Stimulated activated CD4-positive, alpha-beta T cell treated with anti-CD3 and anti-CD28 coated beads, Interleukin-2, amount 100 ng/mL, for 24 hours (primary cell): ENCODE measurements at places on chromosomes 12 and 14.

- DNase-seq = peak; percentile 48
Measured at GRCh38 chr12:116687888-116688287, 50.0 kb downstream of the SPRING1 start.

GRCh38 chr12:15788233-15789219 is 662 bp downstream of the EPS8 start:
- peak; percentile 4 for DNase-seq

- DNase-seq = no peak
Measured at GRCh38 chr12:127888943-127889719, 377.8 kb upstream of the TMEM132C start.

DNA sequence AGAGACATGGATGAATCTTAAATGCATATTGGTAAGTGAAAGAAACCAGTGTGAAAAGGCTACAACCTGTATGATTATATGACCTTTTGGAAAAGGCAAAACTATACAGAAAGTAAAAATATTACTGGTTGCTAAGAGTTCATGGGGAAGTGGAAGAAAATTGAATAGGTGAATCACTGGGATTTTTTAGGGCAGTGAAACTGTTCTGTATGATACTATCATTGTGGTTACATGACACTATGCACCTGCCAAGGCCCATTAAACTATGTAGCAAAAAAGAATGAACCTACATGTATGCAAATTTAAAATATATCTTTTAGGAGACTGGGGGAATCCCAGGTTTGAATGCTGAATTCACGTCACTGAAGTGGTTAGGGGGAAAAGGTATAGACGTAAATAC is 12.6 kb upstream of the OR8S1 start:
- DNase-seq = no peak

DNA sequence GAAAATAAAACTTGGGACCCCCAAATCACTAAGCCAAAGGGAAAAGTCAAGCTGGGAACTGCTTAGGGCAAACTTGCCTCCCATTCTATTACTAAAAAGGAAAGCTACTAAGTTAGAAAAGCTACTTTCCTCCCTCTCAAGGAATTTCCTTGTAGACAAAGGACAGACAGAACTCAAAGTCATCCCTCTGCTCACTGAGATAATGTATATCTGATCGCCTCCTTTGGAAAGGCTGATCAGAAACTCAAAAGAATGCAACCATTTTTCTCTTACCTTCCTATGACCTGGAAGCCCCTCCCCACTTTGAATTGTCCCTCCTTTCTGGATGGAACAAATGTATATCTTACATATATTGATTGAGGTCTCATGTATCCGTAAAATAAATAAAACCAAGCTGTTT is 190.5 kb upstream of the DCN start:
- DNase-seq = no peak

GRCh38 chr12:122079033-122079531 is 526 bp downstream of the MLXIP start:
- DNase-seq = peak; percentile 40

DNA sequence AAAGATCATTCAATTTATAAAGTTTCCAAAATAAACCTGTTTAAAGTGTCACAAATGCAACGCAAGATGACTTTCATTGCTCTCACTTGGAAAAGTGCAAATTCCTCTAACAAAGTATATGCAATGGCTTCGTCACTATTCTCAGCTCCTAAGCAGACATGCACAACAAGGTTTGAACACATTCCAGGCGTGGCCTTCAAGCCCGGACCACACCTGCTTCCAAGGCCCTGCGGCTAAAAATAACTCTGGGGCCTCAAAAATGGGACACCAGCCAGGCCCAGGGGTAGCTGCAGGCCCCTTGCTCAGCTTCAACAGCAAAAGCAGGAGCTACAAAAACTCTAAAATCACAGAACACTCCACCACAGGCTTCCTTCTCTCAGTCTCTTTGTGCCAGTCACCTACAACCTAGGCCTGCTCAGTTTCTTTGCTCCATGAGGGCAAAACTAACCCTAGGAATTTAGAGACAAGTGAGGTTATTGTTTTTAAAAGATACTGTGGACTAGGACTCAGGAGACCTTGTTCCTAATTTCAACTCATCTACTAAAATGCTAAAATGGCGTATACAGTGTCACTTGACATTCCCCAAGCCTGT is 29.3 kb downstream of the DUSP16 start:
- DNase-seq = no peak

DNA sequence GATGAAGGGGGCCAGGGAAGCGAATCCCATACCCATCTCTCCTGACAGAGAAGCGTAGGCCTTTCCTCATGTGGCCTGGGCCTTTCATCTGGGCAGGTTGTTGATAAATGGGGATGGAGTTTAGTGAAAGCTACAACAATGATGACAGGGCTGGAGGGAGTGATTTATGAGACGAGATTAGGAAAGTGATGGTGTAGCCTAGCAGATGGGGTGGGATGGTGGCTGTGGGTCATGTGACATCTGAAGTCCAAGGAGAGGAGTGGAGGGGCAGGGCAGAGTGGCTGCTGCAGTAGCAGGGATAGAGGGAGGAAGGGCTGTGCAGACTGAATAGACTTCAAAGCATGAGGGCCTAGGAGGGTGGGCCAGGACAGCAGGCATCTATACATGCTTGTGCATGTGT is 85.5 kb downstream of the ADCK1 start:
- DNase-seq = no peak

DNA sequence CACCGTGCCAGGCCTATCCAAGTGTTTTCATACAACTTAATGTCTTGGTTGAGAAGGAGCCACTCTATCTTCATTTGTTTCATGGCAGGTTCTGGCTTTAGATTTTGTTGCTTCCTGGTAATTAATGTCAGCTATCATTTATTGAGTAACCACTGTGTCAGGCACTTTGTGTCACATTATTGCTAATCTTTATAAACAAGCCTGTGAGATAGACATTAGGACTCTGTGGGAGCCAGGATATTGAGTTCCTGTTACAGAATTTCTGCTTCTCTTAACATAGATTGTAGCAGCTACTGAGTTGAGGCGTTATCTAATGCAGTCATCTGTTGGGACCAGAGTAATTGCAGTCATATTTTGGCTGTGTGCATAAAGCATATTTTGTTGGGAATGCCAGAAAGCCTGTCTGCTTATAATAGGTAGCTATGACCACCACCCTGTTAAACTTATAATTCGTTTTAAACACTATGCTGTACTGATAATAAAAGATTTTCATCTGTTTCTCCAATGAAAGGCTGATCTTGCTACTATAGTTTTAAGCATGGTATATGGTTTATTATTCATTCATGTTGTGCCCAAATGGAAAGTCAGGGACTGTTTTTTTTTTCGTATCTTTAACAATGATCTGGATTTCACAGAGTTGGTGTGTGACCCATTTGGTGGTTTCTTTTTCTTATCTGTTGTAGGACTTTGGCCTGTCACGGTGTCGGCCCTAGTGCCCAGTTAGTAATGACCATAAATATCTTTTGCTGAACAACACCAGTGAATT is 432.6 kb downstream of the PCNX1 start:
- no peak for DNase-seq

DNA sequence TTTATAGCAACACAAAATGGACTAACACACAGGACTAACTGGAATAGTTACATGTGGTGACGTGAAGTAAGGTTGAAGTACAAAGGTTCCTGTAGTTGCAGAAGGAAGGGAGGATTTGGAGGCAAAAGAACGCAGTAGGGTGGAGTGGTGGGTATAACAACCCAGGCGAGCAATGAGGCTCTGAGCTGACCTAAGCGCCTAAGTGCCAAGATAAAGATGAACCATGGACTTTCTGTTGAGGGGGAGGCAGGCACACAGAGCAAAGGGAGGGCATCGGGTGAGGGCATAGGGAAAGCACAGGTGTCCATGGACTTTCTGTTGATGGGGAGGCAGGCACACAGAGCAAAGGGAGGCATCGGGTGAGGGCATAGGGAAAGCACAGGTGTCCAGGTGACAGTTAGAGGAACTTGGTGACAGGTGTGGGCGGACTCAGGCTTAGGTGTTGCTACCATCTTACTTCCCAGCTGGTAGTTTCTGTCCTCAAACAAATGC is 15.2 kb downstream of the SCNN1A start:
- no peak for DNase-seq

DNA sequence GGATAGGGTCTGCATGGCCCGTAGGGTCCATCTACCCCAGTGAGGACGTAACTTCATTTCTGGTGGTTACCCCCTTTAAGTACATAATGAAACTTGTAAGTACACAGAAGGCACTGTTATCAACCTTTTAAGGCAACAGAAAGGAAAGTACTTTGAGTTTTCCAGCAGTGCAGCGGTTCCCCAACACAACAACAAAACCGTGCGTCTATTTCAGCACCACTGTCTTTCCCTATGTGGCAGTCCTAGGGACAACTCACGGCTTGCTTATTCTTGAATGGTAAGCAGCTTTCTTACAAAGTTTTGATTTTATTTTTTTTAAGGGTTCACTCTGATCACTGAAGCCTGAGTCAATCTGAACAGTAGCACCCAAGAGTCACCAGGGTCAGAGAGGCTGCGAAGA is 46.3 kb downstream of the FOXN3 start:
- no peak for DNase-seq

DNA sequence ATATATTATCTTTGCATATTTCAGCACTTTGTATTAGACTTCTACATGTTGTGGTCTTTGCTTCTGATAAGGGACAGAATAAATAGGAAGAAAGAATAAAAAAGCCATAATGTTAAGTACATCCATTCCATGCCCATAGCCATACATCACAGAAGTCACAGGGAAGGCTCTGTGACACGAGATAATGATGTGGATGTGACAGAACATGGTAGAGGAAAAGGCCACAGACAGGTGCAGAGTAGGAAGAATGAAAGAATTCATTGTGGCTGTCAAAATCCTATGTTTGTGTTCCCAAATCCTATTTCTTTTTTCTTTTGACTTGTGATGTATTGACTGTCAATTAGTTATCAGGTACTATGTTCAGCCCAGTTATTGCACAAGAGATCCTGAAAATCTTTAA is 38.4 kb downstream of the BICD1 start:
- DNase-seq = no peak
